Neural crest cell (in vitro differentiated cells): ENCODE measurements at places on chromosomes 16 and 17. TPM values are rescaled to one million over a fixed set of nuclear protein-coding genes. Genes with fewer than 3 reads are reported as not detected.

Gene C16orf78
- not detected in 2 replicates for total RNA-seq

GRCh38 chr17:42087736-42088705 lies 10.3 kb downstream of the ZNF385C start:
- H3K4me1 ChIP-seq, result peaks cover 18% of the 10 kb centered on the region
- no peak overlapping the region for H3K27ac ChIP-seq
- no peak overlapping the region for H3K4me3 ChIP-seq
- no peak for DNase-seq
- no peaks in the 10 kb centered on the region for H3K27me3 ChIP-seq

GRCh38 chr16:64882078-64882784 lies 239.6 kb downstream of the CDH11 start:
- no peak for DNase-seq
- no peaks in the 10 kb centered on the region for H3K4me1 ChIP-seq
- no peaks in the 10 kb centered on the region for H3K27me3 ChIP-seq
- no peak overlapping the region for H3K4me3 ChIP-seq
- no peak overlapping the region for H3K27ac ChIP-seq

Gene C16orf54
- total RNA-seq, result not detected in 2 replicates

Gene MYOCD
- total RNA-seq, result 0.09 and 0.23 TPM in 2 replicates

DNA sequence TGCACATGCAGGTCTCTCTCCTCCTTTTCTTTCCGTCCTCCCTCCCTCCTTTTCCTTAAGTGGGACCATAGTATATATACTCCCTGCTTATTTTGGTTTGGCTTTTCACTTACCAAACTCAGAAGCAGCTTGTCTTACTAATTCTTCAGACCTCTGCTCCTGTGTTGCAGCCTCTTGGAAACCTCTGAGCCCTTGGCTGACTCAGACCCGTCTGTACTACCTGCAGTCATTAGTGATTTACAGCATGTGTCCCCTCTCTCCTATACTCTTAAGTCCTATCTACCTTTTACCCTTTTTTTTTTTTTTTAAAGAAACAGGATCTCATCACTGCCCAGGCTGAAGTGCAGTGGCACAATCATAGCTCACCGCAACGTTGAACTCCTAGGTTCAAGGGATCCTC lies 207.0 kb downstream of the STX8 start:
- no peaks in the 10 kb centered on the region for H3K27me3 ChIP-seq
- H3K4me1 ChIP-seq, result peaks cover 50% of the 10 kb centered on the region
- H3K4me3 ChIP-seq, result no peak overlapping the region
- DNase-seq, result no peak

- peak overlapping the region; percentile 41 for H3K4me3 ChIP-seq
- H3K27ac ChIP-seq, result peak overlapping the region; percentile 62
- peaks cover 51% of the 10 kb centered on the region for H3K4me1 ChIP-seq
- no peak for DNase-seq
- H3K36me3 ChIP-seq, result no peaks in the 10 kb centered on the region
These were observed 37.7 kb downstream of the ZFHX3 start for GRCh38 chr16:73010150-73010676.

Gene PKMYT1
- total RNA-seq, result 80.1 and 82.2 TPM in 2 replicates

Gene HCRT
- total RNA-seq, result 0.47 TPM in 1 of 2 replicates, not detected in the other

DNA sequence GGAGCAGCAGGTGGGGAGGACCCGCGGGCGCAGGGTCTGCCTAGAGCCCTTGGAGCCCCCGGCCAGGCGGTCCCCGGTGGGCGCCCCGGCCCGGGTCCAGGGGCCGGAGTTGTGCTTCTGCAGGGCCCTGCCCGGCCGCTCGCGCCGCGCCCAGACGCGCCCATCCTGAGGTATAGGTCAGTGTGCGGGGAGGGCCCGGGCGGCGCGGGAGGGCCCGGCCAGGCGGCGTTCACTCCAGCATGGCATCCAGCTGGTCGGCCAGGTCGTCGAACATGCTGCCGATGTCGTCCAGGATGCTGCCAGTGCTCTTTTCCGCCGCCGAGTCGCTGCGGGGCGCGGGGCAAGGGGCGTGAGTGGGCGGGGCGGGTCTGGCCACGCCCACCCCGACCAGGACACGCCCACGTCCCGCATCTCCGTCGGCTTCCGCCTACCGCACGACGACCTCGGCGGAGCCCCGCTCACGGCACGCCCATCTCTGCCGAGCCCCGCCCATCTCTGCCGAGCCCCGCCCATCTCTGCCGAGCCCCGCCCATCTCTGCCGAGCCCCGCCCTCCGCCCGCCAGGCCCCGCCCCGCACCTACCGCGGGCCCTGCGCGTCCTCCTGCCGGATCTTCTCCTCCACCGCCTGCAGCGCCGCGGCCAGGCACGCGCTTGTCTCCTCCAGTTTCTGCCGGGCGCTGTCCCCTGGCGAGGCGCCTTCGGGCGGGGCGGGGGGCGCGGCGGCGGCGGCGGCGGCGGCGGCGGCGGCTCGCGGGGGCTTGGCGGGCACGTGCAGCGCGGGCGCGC lies 17.9 kb downstream of the CASKIN1 start:
- no peak overlapping the region for H3K4me3 ChIP-seq
- DNase-seq, result no peak
- no peak overlapping the region for H3K27ac ChIP-seq
- H3K4me1 ChIP-seq, result no peaks in the 10 kb centered on the region
- no peaks in the 10 kb centered on the region for H3K27me3 ChIP-seq

DNA sequence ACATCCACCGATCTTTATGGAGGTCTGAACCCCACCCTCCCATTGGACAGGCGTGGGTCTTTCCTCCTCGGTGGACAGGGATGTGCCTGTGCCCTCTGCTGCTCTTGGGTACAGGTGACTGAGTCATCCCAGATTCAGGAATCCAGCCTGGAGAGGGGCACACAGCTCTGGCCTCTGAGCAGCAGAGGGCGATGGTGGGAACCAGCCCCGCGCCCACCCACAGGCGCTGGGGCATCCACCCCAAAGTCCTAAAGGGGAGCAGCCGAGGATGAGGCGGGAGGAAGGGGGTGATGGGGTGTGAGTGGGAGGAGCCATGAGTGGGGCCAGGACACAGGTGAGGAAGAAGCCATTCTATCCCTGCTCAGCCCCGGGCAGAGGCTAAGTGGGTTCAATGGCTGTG lies 35.0 kb downstream of the ENGASE start:
- no peak for DNase-seq
- H3K27me3 ChIP-seq, result peaks cover 3% of the 10 kb centered on the region
- no peak overlapping the region for H3K27ac ChIP-seq
- H3K4me3 ChIP-seq, result no peak overlapping the region

- H3K4me3 ChIP-seq, result no peak overlapping the region
- no peaks in the 10 kb centered on the region for H3K36me3 ChIP-seq
- H3K27me3 ChIP-seq, result peaks cover 3% of the 10 kb centered on the region
- peak overlapping the region; percentile 36 for H3K27ac ChIP-seq
These were observed 13.7 kb downstream of the CTRB2 start for GRCh38 chr16:75193265-75193650.

DNA sequence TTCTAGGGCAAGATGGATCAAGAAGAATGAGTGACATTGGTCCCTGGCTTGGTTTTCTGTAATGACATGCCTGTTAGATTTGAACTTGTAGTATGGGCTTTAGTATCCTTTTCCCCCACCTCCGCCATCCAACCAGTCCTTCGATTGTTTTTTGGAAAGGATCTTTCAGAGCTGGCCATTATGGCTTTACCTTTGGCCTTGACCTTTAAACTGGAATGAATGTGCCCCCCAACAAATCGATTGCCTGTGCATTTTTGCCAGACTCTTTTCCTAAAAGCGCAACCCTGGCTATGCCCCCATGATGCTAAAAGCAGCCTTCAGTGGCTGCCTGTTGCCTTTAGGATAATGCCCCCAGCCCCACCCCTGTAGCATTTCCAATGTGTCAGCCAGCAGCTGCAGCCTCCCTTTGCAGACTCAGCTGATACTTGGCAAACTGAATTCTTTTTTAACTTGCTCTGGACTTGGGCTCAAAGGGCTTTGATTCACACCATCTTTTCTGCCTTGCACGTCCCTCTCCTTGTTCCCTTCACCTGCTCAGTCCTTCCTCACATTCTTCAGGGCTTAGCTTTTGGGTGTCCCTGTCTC lies 4.0 kb downstream of the GPRC5C start:
- H3K27me3 ChIP-seq, result peaks cover 50% of the 10 kb centered on the region
- no peak for DNase-seq
- peak overlapping the region; percentile 8 for H3K4me3 ChIP-seq
- peaks cover 14% of the 10 kb centered on the region for H3K4me1 ChIP-seq
- H3K27ac ChIP-seq, result no peak overlapping the region

GRCh38 chr16:12099451-12100123 lies 123.1 kb downstream of the SNX29 start:
- no peak overlapping the region for H3K27ac ChIP-seq
- peaks cover under 1% of the 10 kb centered on the region for H3K36me3 ChIP-seq
- H3K4me3 ChIP-seq, result no peak overlapping the region
- DNase-seq, result no peak
- peaks cover 40% of the 10 kb centered on the region for H3K4me1 ChIP-seq

GRCh38 chr16:27310576-27311447 lies 3.0 kb upstream of the IL4R start:
- peaks cover 9% of the 10 kb centered on the region for H3K4me1 ChIP-seq
- no peak overlapping the region for H3K27ac ChIP-seq
- H3K27me3 ChIP-seq, result peaks cover 45% of the 10 kb centered on the region
- H3K36me3 ChIP-seq, result peaks cover 2% of the 10 kb centered on the region
- DNase-seq, result no peak

DNA sequence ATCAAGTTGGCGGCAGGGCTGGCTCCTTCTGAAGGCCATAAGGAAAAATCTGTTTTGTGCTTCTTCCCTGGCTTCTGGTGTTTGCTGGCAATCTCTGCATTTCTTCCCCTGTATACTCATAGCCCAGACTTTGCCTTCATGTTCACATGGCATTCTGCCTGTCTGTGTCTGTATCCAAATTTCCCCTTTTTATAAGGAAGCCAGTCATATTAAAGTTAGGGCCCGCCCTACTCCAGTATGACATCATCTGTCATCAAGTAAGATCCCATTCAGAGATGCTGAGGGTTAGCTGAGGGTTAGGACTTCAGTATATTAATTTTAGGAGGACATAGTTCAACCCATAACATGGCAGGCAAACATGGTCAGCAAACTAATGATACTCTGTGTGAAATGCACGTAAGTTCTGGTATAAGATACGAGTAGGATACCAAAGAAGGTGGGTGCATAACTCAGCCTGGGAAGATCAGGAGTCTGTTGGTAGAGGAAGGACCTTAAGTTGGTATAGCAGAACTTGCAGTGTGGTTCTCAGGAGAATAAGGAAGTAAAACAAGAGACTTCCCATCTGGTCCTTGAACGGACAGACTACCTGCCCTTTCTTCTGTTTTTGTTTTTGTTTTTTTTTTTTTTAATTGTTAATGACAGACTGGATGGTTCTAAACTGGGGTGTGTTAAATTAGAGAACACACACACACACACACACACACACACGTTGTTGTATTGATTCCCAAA lies 13.9 kb downstream of the MAP2K6 start:
- peaks cover 22% of the 10 kb centered on the region for H3K4me1 ChIP-seq
- no peak overlapping the region for H3K27ac ChIP-seq
- no peak overlapping the region for H3K4me3 ChIP-seq
- H3K27me3 ChIP-seq, result no peaks in the 10 kb centered on the region
- no peak for DNase-seq
- H3K36me3 ChIP-seq, result peaks cover 3% of the 10 kb centered on the region

DNA sequence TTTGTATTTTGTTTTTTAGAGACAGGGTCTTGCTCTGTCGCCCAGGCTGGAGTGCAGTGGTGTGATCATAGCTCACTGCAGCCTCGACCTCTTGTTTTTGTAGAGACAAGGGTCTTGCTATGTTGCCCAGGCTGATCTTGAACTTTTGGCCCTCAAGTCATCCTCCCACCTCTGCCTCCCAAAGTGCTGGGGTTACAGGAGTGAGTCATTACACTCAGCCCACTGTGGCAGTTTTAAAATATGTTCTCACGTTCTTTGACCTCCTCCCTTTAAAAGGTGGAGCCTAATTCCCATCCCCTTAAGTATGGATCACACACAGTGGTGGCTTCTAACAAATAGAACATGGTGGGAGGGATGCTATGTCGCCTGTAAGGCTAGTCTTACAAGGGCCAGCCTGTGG lies 67.7 kb downstream of the ZDHHC7 start:
- H3K4me1 ChIP-seq, result no peaks in the 10 kb centered on the region
- H3K36me3 ChIP-seq, result no peaks in the 10 kb centered on the region
- DNase-seq, result no peak
- H3K4me3 ChIP-seq, result no peak overlapping the region

Gene PERCC1
- not detected in 2 replicates for total RNA-seq

Gene CNTD1
- not detected in 2 replicates for total RNA-seq

Gene PRR35
- not detected in 2 replicates for total RNA-seq

DNA sequence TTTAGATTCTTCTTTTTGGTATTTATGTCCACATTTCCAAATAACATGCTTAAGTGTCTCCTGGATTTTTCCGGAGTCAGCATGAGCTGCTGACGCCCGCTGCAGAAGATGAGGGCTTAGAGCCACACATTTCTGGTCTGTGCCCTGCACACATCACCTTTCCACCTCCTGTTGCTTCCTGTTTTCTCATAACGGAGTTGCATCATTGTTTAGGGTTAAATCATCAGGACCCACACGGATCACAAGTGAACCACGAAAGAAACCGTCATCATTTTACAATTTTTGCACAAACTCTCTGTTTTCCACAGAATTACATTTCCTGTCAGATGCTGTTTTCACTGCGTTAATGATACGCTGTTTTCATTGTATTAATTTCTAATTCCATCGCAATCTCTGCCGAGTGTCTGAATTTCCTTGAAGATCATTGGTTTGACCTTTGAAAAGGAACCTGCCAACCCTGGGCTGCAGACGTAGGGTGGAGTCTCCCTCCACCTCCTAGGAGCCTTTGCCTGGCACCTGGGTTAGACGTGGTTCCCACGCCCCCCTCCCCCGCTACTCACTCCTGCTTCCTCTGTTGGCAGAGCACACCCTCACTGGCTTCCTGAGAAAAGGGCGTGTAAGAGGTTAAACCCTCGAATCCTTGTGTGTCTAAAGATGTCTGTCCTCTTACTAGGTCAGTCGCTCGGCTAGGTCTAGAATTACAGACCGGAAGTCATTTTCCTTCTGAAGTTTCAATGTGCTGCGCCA lies 68.2 kb downstream of the RNF213 start:
- H3K4me3 ChIP-seq, result no peak overlapping the region
- DNase-seq, result no peak
- H3K4me1 ChIP-seq, result peaks cover 7% of the 10 kb centered on the region
- no peaks in the 10 kb centered on the region for H3K27me3 ChIP-seq
- no peak overlapping the region for H3K27ac ChIP-seq

DNA sequence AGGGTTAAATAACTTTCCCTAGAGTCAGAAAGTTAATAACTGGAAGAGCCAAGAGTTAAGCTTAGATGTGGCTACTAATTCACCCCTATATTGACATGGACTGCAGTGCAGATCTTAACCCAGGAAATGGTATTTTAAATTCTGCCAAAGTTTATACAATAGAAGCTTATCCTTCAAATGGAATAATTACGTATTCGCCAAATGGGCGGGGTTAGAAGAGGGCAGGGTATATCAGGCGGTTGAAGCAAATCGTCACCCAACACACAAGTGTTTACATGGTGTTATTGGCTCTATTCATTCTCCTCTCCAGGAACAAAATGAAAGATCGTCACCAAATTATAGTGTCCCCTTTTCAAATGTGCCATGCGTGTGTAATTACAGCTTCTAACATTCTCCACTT lies 182.7 kb downstream of the PRKCB start:
- no peaks in the 10 kb centered on the region for H3K36me3 ChIP-seq
- DNase-seq, result no peak
- H3K4me3 ChIP-seq, result no peak overlapping the region
- H3K27ac ChIP-seq, result no peak overlapping the region
- no peaks in the 10 kb centered on the region for H3K4me1 ChIP-seq
- peaks cover 8% of the 10 kb centered on the region for H3K27me3 ChIP-seq

GRCh38 chr17:10073941-10074340 lies 124.5 kb downstream of the GAS7 start:
- DNase-seq, result no peak
- H3K27ac ChIP-seq, result no peak overlapping the region
- peaks cover 3% of the 10 kb centered on the region for H3K36me3 ChIP-seq
- no peaks in the 10 kb centered on the region for H3K27me3 ChIP-seq

- peaks cover 18% of the 10 kb centered on the region for H3K36me3 ChIP-seq
- no peak overlapping the region for H3K4me3 ChIP-seq
- peaks cover 11% of the 10 kb centered on the region for H3K4me1 ChIP-seq
- peak overlapping the region; percentile 67 for H3K27ac ChIP-seq
These were observed 49.3 kb upstream of the MNT start for GRCh38 chr17:2450016-2450650.
